ENCODE measurements at places on chromosomes 2 and 18. TPM values are rescaled to one million over a fixed set of nuclear protein-coding genes. Genes with fewer than 3 reads are reported as not detected.

DNA sequence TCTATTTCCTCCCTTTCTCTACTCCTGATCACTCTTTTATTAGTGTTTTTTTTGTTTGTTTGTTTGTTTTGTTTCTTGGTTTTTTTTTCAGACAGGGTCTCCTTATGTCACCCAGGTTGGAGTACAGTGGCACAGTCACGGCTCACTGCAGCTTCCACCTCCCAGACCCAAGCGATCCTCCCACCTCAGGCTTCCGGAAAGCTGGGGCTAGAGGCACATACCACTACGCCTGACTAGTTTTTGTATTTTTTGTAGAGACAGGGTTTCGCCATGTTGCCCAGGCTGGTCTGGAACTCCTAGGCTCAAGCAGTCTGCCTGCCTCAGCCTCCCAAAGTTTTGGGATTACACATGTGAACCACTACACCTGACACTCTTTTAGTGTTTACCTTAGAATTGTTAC is 122.3 kb downstream of the ATL2 start:
- no peak for DNase-seq

DNA sequence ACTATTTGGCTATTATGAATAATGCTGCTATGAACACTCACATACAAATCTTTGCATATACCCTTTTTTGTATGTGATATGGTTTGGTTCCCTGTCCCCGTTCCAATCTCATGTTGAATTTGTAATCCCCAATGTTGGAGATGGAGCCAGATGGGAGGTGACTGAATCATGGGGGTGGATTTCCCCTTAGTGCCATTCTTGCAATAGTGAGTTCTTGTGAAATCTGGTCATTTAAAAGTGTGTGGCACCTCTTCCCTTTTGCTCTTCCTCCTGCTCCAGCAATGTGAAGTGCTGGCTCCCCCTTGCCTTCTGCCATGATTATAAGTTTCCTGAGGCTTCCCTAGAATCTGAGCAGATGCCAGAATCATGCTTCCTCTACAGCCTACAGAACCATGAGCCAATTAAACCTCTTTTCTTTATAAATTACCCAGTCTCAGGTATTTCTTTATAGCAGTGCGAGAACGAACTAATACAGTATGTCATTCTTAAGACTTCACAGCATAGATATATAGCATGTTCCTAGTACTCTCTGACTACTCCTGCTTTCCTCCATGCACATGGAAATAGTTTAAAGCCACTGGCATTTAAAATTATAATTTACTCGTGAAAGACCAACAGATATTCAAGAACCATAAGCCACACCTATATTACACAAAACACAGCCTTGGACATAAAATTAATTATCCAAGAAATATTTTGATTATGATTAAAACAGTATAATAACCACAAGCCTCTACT is 75.2 kb downstream of the COBLL1 start:
- DNase-seq: no peak

Gene RAPGEF4
- polyA plus RNA-seq: 11.6 TPM

GRCh38 chr18:43534511-43534910 is 257.2 kb upstream of the SYT4 start:
- no peak for DNase-seq

Gene DCDC2C
- 0.39 TPM for polyA plus RNA-seq

DNA sequence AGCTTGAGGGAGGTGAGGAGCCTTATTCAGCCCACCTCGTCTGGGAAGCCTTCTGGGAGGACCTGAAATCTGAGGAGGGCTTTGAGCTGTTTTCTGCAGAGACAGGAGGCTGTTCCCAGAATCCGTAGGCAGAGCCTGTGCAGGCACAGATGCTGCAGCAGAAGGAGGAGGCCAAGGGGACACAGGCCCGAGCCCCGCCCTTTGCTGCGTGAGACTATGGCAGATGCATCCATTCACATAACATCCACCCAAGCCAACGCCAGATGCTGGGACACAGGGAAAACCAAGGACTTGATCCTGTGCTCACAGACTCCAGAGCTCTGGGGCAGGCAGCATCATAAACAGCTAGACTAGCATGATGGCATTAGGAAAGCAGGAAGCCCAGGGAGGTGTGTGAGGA is 98.2 kb downstream of the KCNF1 start:
- no peak for DNase-seq

DNA sequence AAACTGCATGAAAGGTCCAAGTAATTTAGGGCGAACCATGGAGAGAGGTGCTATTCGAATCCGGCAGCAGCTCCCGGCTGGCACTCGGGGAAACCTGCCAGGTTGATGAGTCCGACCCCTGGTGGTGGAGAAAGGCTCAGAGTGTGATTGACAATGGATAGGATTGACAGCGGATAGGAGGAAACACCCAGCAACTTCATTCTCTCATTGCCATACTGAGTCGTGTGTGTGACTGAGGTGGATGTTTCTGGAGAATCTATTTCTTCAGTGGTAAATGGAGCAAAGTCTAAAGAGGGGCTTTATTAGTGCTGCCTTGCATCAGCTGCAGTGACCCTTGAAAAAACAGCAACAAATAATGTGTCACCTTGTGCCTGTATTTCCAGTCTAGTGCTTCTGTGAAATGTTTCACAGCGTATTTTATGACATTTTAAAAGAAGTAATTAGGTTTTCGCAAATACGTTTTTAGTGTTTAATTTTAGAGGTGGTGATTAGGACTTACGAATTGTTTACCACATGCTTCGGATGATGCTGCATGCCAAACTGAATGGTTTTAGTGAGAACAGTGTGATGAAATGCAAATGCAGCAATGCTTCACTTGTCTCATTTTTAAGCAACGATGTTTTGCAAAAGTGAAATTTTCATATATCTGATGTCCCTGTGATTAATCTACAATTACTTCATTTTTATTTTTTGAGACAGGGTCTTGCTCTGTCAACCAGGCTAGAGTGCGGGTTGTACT is 102.0 kb downstream of the DCDC2C start:
- DNase-seq: no peak

GRCh38 chr2:230775737-230776136 is 63.1 kb downstream of the CAB39 start:
- DNase-seq: no peak

DNA sequence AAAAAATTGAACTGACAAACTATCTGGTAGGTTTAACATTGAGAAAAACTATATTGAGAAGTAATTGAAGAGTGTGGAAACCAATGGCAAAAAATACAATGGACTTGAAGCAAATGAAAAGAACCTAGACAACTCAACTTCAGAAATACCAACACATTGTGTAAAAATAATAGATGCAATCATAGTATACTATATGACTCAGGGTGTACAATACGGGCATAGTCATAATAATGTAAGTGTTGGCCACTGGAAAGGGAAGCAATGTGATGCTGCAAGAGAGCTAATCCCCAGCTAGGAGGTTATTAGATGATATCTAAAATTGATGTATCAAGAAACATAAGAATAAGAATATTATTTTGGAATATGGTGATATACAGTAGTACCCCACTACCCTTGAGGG is 45.3 kb downstream of the SMAD7 start:
- no peak for DNase-seq

Gene SPOPL
- 29.6 TPM for polyA plus RNA-seq

- DNase-seq: no peak
Measured at GRCh38 chr2:201235860-201236811, 24.2 kb upstream of the CASP8 start.

- DNase-seq: peak; percentile 64
Measured at GRCh38 chr2:37156071-37156856, 516 bp downstream of the EIF2AK2 start.

GRCh38 chr2:113255140-113256070 is 23.3 kb downstream of the PAX8 start:
- no peak for DNase-seq

Measured in left renal cortex interstitium (tissue), 4 donors.